ENCODE measurements at places on chromosomes 13 and 19.
A peak's percentile ranks its signal among the peaks of the same experiment; 100 is the strongest.

- DNase-seq: no peak
Measured at GRCh38 chr19:6172074-6172863, 36.8 kb downstream of the ACSBG2 start.

DNA sequence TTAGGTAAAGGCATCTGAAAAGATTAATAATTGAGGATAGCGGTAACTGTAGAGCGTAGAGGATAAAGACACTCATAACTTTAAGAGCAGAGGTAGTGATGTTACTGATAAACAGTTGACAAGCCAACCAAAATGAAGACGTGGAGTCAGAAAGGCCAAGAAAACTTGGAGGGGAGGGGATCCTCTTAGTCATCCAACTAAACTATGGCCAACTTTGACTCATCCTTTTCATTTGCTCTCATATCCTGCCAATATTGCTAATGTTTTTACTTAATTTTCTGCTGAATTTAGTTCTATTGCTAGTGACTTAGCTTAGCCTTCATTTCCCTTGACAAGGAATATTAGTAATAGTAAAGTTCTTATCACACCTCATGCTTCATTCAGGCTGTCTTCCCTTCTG lies 13.4 kb downstream of the ITGBL1 start:
- DNase-seq: no peak

- DNase-seq: no peak
Measured at GRCh38 chr19:31553846-31554215, 204.6 kb upstream of the TSHZ3 start.

- no peak for DNase-seq
Measured at GRCh38 chr19:10979951-10980381, 19.1 kb downstream of the SMARCA4 start.

GRCh38 chr19:3471954-3472655 lies 8.2 kb downstream of the SMIM24 start:
- no peak for DNase-seq

- DNase-seq: no peak
Measured at GRCh38 chr13:90047600-90047999, 1299.9 kb upstream of the MIR17HG start.

DNA sequence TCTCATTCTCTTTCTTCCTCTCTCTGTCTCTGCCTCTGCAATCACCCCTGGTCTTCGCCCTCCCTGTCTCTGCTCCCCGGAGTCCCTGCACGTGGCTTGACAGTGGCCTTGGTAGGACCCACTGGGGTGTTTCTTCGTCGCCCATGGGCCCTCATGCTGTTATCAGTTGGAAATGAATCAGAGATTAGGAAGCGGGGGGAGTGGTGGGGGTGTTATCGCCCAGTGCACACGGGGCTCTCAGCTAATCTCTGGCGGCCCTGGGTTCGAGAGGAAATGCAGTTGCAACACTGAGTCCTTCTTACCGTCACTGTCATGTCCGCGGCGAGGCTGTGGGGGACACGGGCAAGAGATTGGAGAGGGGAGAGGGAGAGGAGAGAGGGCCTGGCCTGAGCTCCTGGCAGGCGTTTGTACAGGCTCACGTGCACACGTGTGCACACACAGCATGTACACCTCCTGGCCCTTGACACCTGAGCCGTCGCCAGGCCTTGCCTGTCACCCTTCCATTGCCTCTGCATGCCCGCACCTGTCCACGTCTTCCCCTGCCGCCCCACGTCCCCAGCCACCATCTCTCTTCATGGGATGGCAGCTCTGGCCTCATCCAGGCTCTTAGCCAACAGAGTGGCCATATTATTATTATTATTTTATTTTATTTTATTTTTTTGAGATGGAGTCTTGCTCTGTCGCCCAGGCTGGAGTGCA lies 37.8 kb upstream of the SLC7A10 start:
- no peak for DNase-seq

- no peak for DNase-seq
Measured at GRCh38 chr13:20767309-20767943, 6.3 kb downstream of the EEF1AKMT1 start.

GRCh38 chr13:45695198-45695730 lies 6.9 kb upstream of the CBY2 start:
- DNase-seq: no peak

DNA sequence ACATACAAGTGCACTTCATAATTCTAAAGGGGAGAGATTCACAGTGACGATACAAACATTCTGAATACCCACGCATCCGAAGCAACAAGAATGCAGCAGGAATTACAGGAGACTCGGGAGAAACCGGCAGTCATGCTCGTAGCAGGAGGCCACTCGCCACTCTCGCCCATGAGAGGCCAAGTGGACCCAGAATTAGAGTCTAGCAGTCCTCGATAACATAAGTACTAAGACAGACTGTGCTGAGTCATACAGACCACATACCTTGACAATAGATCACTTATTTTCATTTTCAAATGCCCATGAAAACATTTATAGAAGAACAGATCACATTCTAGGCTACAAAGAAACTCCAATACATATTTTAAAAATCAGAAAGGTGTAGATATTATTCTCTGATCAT lies 299.1 kb upstream of the TSHZ3 start:
- no peak for DNase-seq

DNA sequence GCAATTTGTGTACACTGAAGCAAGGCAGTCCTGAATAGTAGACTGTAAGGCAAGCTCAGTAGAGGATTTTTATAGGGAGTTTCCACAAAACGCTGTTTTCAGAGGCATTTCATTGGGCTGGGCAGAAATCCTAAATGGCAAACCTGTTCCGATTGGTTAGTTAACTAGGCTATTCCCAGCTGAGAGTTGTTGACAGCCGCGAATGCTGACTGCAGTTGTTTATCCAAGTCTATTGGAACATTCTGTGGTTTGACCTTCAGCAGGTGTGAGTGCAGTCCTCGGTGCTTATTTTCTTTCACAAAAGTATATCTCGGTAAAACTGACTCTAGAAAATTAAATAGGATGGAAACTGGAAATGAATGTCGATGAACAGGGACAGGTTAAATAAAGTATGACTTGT lies 45.4 kb downstream of the TPT1 start:
- peak; percentile 67 for DNase-seq

DNA sequence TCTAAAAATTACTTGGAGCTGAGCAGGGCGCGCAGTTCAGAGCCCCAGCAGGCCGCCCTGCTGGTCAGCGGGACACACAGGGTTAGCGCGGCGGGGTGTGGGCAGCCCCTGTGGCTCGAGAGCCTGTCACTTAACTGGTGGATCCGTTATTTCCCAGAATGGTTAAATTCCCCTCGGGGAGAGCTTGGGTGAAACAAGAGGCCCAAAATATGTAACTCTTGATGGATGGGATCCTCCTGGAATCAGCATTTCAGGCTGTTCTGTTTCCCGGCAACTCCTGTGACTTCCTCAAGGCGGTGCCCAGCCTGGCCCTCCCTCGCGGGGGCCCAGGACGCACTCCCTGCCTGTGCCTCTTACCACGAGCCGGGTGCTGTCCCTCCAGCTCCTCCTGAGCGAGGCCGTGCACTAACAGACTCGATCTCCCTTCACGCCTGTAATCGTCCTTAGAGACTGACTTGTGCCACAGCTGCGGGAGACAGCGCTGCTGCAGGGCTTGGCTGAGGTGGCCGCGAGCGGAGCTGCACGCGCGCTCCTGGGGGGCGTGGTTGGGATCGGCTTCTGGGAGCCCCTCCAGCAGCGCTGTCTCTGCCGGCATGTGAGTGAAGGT lies 9.7 kb downstream of the PTBP1 start:
- no peak for DNase-seq

- DNase-seq: no peak
Measured at GRCh38 chr13:73851104-73851503, 283.1 kb downstream of the KLF12 start.

- DNase-seq: no peak
Measured at GRCh38 chr19:19347401-19348110, 26.9 kb downstream of the MAU2 start.

- no peak for DNase-seq
Measured at GRCh38 chr19:18772620-18773587, 18.2 kb downstream of the COMP start.

Measured in smooth muscle cell of the brain vasculature (primary cell).